ENCODE measurements at places on chromosomes 11 and 22.

DNA sequence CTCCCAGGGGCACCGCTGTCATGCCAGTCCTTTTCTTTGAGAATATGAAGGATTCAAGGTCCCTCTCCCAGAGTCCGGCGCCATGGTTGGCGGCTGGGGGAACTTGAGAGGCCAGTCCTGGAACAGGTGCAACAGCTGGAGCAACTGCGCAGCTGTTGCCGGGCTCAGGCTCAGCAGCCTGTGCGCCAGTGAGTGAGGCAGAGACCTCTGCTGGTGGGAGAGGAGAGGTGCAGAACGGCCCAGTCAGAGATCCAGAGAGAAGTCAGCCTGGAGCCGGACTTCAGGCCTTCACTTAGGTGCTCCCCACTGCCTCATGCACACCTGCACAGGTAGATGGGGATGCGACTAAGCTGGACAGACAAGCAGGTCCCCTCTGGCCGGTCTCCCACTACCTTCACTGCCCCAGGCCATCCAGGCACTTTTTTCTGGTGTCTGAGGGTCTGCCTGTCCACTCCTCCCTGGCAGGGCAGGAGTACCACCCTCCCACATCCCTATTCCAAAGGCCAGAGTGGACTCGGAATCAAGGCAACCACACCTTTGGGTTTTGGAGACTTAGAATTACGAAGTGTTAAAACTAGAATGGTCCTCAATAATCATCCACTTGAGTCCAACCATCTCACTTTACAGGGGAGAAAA is 4.6 kb downstream of the CHRDL2 start:
- DNase-seq: no peak

GRCh38 chr22:43852573-43853327 is 9.6 kb downstream of the SULT4A1 start:
- DNase-seq: no peak

DNA sequence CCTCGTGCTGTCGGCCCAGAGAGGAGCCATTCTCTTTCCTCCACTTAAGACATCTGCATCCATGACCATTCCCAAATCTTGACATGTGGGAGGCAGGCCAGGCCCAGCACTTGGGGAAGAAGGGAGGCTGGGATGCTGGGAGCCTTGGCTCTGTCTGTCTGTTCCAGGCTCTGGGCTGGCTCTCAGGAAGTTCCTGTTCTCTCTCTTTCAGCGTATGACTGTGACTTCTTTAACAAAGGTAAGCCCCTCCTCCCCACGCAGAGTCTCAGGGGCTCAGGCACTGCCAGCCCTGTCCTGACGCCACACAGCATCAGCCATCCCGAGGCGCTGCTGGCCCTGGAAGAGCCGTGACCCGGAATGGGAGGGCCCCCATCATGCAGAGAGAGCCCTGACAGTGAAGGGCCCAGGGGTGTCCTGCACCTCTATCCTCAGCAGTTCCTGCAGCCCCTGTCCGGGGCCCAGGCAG is 52.4 kb downstream of the OTOG start:
- DNase-seq: no peak

DNA sequence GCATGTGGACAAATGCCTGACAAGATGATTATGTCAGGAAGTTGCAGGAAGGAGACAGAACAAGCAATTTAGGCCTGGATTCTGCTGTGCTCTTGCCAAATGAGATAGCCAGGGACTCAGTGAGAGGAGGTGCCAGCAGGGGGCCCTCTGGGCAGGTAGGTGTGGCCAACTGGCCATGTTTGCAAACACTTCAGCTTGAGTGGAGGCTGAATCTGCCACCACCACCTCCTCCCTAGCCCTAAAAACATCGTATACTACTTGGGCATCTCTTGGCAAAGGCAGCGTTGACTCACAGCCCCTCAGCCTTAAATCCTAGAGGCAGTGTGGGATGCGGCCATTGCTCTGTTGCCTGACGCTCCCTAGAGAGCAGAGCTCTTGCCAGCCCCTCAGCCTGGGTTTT is 95.1 kb upstream of the PLET1 start:
- no peak for DNase-seq

DNA sequence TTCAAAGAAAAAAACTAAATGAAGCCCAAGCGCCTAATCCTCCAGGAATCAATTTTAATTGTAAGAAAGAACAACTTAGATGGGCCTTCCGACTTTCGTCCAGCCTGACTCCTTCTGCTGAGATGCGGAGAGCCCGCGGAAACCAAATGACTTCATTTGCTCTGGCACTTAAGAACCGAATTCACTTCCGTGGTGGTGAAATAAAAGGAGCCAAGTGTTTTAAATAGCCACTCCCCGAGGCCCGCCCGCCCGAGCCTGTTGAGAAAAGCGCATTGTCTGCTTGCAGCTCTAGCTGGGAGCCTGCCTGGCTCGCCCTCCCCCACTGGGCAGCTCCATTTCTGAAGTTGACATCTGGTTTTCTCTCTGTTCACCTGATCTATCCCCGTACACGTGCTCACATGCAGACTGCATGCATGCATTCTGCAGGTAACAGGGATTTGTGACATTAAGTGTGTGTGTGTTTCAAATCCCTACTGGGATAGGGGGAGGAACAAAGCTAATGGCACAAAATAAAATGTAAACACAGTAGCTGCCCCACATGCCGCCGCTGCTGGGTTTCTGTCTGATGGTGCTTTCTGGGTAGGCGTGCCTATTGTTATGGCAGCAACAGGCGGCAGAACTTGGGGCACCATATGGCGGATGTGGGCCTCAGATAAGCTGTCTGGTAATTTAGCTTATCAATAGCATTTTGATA is 6.2 kb downstream of the TEAD1 start:
- no peak for DNase-seq

- no peak for DNase-seq
These were observed 127.9 kb downstream of the WT1 start for GRCh38 chr11:32307471-32307870.

DNA sequence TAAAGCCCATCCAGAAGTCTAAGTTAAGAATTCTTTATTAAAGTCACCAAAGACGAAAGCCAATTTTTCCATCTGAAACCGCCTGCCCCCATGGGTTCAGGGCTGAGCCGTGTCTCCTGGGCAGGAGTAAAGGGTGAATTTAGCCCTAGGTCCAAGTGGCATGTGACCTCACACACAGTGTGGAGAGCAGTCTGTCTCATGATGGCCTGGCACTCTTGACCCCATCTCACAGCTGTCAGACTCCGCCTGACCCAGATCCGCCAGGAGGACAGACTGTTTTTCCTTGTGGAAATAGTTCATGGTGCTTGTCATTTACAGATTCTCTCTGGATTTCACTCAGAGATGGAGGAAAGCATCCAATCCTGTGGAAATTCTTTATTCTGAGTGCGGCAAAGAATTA is 109.7 kb downstream of the GALNT18 start:
- no peak for DNase-seq

GRCh38 chr11:98771791-98772190 is 249.0 kb upstream of the CNTN5 start:
- DNase-seq: no peak

DNA sequence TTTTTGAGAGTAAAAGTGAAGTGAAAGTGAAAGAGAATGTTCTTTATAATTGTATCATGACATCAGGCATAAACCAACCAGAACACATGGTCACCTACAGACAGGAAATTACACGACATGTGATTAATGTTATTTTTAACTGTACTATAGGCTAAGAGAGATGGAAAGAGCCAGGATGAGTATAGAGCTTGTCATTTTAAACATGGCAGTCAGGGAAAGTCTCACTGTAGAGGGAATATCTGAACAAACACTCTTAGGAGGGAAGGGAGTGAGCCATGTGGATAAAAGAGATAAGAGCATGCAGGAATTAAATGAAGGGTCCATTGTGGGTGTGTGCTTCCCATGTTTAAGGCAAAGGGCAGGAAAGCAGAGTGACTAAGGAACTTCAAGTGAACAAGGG is 599.1 kb upstream of the FAT3 start:
- DNase-seq: no peak

- DNase-seq: no peak
These were observed 35.8 kb downstream of the TMPRSS5 start for GRCh38 chr11:113670149-113670830.

- no peak for DNase-seq
These were observed 17.3 kb downstream of the TRMU start for GRCh38 chr22:46352691-46353386.

DNA sequence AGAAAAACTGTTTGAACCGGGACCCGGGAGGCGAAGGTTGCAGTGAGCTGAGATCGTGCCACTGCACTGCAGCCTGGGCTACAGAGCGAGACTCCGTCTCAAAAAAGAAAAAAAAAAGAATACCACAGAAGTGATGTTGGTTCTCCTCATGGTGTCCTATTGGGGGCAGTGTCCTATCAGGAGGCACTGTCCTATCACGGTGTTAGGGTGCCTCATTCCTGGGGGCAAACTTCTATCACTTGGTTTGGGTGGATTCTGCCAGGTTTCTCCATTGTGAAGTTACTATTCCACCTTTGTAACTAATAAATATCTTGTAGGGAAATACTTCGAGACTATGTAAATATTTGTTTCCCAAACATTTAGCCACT is 19.6 kb downstream of the PRR14L start:
- DNase-seq: no peak

GRCh38 chr11:60128376-60128775 is 39.9 kb downstream of the MS4A2 start:
- no peak for DNase-seq

GRCh38 chr11:133809569-133810491 is 35.5 kb downstream of the SPATA19 start:
- DNase-seq: no peak

- DNase-seq: no peak
These were observed 596.7 kb downstream of the JRKL start for GRCh38 chr11:96986516-96986915.

- DNase-seq: peak; percentile 20
These were observed 29.0 kb downstream of the TXN2 start for GRCh38 chr22:36452250-36452977.

DNA sequence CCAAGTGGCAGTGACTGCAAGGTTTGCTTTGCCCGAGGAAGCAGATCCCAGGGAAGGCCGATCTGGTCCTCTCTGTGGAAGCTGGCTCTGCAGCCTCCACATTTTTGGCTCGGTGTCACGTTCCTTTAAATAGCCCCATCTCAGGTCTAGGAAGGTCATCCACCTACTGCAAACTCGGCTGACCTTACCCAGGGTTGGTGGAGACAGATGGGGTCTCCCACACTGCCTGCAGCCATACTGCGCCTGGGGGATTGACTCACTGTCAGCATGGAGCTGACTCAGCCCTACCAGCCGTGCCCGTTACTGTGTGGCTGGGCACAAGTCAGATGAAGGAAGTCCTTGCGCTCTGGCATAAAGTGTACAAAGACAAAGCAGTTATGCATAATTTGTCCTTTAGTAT is 16.9 kb downstream of the CDPF1 start:
- DNase-seq: no peak

GRCh38 chr11:110453684-110454354 is 24.1 kb downstream of the FDX1 start:
- no peak for DNase-seq

GRCh38 chr11:72069787-72070251 is 10.5 kb downstream of the NUMA1 start:
- no peak for DNase-seq

DNA sequence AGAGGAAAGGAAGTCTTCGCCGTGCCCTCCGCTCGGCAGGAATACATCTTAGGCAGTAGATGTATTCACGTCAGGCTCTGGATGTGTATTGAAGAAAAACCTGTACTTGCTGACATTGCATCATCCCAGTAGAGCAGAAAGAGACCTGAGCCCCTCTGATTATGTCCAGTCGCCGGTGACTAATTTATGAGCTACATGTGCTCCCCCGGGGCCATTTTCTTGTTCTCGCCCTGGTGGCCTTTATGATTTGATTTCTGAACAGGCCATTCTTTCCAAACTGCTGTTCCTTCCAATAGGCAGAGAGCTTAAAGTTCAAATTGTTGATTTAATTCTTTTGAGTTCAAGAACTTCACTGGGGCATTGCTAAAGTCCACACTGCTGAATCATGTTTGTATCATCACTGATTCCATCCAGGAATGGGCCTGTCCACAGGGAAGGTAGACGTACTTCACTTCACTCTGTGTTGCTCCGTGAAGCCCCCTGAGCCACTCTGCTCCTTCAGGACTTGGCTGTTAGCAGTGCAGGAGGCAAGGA is 137.3 kb upstream of the RASSF10 start:
- no peak for DNase-seq

DNA sequence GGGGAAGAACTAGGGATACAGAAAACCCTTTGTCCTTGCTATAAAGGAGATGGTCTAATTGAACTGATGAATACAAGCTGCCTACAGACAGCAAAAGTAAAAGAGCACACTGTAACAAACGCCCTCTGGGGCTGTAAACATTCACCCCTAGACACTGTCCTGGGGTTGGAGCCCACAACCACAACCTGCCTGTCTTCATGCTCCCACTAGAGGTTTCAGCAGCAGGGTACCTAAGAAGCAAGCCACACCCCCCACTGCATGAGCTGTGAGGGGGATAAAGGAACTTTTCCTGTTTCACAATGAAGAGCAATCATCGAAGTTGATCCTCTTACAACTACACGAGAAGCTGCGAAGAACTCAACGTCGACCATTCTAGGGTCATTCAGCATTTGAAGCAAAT is 90.5 kb upstream of the LUZP2 start:
- DNase-seq: no peak

- DNase-seq: no peak
These were observed 125.3 kb downstream of the VPREB1 start for GRCh38 chr22:22369964-22370270.

- DNase-seq: no peak
These were observed 510.1 kb upstream of the LARGE1 start for GRCh38 chr22:34430386-34430785.

- no peak for DNase-seq
These were observed 60.1 kb downstream of the ARFGAP3 start for GRCh38 chr22:42797011-42797410.

- DNase-seq: no peak
These were observed 101.6 kb downstream of the CCDC81 start for GRCh38 chr11:86476109-86476861.

GRCh38 chr11:61757213-61757862 is 4.9 kb downstream of the MYRF start:
- no peak for DNase-seq

GRCh38 chr11:74208507-74208906 is 37.4 kb downstream of the PPME1 start:
- no peak for DNase-seq

DNA sequence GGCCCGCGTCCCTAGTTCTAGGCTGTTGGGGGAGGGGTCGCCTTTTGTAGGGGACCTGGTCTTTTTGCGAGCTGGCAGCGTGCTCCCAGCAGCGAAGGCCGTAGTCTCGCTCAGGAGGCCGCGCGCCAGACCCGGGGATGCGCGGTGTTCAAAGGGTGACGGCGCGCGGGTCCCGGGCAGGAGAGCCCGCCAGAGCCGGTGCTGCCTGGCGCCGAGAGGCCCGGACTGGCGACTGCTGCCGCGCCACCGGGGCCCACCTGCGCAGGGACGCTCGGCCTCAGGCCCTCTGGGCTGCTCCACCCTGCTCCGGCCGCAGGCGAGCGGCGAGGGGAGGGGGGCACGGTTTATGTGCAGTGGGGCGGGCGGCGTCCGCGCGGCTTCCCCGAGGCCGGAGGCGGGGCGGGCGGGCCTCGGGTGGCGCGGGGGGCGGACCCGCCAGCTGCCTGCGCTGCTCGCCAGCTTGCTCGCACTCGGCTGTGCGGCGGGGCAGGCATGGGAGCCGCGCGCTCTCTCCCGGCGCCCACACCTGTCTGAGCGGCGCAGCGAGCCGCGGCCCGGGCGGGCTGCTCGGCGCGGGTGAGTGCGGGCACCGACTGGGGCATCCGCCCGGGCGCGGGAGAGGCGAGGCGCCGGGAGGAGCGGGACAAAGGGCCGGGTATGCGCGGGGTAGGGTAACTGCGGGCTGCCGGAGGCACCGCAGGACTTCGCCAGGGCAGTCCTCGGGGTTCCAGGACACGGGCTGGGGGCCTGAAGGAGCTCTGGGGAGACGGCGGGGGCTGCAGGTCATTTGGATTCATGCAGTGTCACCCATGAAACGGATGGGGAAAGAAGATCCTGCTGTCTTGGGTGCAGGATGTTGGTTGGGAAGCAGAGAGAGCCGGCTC is at the start of gene PRSS23:
TSS of gene PRSS23 (plus strand) at position 467 of the 884 bp plus-strand sequence. CDS start 7,102 bp downstream, outside the sequence.
- DNase-seq: no peak

All from stimulated activated CD8-positive, alpha-beta memory T cell treated with anti-CD3 and anti-CD28 coated beads, Interleukin-7, amount 100 ng/mL, for 4 hours (primary cell).